Stimulated activated memory B cell treated with anti-CD40 and anti-IgM and Interleukin-4, amounts not matched to agents 10 μg/mL and 1 μg/mL and 100 μg/mL, for 72 hours (primary cell): ENCODE measurements at places on chromosomes 1 and 21.

- no peak for ATAC-seq
These were observed 7.9 kb downstream of the CSTB start for GRCh38 chr21:43767984-43768867.

GRCh38 chr1:47901001-47901575 is 96.1 kb downstream of the TRABD2B start:
- ATAC-seq, result no peak

DNA sequence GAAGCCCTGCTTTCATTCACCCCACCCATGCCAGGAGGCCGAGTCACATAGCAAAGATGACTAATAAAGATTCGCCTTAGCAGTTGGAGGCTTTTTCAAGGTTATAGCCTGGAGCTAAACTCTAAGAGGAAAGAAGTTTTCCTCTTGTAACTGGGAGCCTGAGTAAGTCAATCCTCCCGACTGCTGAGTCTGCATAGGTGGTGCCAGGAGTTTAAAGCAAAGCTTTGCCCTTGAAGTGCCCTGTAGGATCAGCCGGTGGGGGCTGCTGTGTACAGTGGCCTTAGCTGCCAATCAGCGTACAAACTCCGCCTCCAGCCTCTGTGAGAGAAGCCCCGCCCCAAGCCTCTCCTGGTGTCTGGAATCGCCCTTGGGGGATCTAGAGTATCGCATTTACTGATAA is 147.5 kb upstream of the SPATA6 start:
- ATAC-seq, result no peak

- ATAC-seq, result no peak
These were observed 7.6 kb upstream of the CDCP2 start for GRCh38 chr1:54160351-54160750.

DNA sequence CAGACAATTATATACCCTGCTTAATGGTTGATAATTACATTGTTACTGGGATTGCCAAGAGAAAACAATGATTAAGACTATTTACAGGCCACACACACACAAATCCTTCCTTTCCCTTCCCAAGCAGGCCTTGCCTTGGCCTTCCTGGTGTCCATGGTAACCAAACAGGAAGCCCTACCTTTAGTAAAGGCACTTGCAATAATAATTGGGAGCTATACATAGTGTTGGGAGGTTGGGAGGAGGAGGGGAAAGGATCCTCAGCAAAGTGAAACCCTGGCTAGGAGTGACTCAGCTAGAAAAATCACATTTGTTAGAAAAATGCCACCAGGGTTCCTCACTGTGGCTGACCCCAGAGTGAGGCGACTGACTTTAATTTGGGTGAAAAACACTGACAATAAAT is 122.3 kb upstream of the ADAR start:
- no peak for ATAC-seq

DNA sequence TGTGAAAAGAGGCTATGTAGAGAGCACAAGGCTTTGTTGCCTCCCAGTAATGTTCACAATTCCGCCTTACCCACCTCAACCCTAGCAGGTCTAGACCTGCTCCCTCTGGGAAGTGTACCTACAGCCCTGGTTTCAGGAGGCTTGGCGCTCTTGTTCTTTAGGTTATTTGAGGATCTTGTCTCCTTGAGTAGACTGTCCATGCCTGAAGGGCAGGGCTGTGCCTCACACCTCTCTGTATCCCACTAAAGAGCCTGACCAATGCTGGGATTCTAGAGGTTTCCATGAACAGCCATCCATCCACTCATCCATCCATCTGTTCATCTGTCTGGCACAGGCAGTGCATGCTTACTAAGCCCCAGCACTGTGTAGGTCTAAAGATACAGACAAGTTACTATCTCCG is 1.0 kb downstream of the RAB7B start:
- ATAC-seq, result no peak

DNA sequence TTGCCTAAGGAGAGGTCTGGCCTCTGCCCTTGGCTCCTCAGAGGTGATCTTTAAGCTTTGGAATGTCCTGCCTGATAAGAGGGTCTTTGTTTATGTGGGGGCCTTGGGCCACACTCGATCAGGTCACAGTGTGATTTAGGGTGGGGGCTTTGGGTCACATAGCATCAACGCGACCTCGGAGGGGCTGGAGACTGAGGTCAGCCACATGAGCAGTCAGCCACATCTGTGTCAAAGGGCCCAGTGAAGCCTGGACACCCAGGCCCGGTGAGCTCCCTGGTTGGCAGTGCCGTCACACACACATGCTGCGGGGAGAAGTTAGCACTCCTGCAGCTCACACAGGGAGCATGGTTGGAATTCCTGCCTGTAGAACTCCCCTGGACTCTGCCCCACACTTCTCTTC is 345.0 kb downstream of the NPHP4 start:
- ATAC-seq, result no peak

DNA sequence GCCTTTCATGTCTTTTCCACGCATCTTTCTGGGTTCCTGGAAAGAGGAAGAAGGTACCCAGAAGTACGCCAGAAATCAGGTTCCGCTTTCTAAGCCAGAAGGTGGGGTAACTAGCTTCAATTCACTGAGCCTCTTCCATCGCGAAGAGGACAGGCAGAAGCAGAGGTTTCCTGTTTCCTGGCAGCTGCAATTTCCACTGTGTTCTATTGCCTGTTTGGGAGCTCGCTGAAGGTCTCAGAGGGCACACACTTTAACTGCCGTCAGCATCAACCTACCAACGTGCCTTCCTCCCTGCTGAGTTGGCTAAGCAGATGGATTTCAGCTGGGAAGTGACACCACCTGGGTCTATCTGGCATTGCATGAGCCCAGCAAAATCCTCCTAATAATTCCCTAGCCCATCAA is 10.0 kb downstream of the NCF2 start:
- ATAC-seq, result peak; percentile 86

DNA sequence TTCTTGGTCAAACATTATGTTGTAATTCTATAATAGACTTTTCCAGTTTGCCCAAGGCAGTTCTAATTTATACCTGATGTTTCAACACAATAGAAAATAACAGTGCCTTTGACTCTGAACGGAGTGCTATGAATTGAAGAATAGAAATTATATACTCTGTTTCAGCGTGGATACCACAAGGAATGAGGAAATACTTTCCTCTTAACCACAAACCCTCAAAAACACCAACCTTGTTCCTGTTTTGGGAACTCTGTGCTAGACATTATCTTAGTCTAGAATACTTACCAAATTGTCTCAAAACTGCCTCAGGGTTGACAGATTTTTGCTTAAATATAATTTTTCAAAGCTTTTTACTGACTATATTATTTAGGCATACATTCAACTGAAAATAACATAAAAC is 1629.3 kb downstream of the MRPL39 start:
- no peak for ATAC-seq

- no peak for ATAC-seq
These were observed 374.9 kb upstream of the CAMK1G start for GRCh38 chr1:209208648-209209047.

- ATAC-seq, result peak; percentile 80
These were observed 26.8 kb downstream of the TMEM201 start for GRCh38 chr1:9615316-9616063.

GRCh38 chr1:48803474-48803873 is 26.8 kb upstream of the BEND5 start:
- ATAC-seq, result no peak

- no peak for ATAC-seq
These were observed 27.0 kb upstream of the SDHB start for GRCh38 chr1:17080880-17081279.

DNA sequence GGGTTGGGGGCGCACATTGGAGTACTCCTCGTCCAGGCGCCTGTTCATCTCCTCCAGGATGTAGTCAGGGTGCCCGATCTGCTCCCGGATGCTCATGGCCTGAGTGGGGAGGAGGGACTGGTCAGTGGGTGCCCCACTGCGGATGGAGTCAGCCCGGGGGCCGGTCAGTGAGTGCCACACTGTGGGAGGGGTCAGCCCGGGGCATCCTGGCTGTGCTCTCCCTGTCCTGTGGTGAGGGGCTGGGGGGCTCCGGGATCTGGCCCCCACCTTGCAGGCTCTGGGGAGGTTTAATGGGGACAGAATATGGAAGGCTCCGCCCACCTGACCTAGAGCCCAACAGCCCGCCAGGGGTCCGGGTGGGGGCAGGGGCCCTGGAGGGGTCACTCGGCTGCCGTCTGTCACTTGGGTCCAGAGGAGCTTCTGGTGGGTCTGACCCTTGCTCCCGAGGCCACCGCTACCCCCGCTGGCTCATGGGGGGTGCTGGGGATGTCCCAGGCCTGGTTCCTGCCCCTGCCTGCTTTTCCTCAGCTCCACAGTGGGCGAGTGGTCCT is 8.8 kb downstream of the PRXL2B start:
- no peak for ATAC-seq

DNA sequence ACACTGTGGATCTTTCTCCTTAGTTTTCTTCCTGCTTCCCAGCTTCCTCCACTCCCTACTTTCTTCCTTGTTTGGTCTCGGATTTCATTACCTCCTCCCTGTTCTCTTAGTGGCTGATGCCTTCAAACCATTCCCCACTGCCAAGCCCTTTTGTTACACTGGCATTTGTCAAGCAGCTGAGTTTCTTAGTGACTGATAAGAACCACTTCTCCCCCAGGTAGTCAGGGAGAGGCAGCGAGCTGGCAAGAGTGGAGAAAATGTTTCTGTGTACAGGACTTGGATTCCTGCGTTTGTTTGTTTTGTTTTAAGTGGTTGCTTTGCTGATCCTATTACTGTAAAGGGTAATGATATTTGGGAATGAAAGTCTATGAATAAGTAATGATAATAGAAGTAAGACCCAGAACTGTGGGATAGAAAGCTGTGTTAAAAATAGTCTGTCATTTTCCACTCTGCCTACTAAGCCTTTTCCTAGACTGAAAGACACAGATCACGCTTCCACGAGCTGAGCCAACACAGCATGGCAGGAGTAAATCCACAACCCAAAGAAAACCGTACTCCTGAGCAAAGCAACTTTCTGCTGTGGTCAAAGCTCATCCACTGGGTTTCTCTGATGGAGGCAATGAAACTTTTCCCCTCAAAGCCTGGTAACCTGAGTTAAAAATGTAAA is 10.1 kb upstream of the SERTAD4 start:
- no peak for ATAC-seq

- no peak for ATAC-seq
These were observed 540.1 kb upstream of the RGS18 start for GRCh38 chr1:191618181-191618580.

DNA sequence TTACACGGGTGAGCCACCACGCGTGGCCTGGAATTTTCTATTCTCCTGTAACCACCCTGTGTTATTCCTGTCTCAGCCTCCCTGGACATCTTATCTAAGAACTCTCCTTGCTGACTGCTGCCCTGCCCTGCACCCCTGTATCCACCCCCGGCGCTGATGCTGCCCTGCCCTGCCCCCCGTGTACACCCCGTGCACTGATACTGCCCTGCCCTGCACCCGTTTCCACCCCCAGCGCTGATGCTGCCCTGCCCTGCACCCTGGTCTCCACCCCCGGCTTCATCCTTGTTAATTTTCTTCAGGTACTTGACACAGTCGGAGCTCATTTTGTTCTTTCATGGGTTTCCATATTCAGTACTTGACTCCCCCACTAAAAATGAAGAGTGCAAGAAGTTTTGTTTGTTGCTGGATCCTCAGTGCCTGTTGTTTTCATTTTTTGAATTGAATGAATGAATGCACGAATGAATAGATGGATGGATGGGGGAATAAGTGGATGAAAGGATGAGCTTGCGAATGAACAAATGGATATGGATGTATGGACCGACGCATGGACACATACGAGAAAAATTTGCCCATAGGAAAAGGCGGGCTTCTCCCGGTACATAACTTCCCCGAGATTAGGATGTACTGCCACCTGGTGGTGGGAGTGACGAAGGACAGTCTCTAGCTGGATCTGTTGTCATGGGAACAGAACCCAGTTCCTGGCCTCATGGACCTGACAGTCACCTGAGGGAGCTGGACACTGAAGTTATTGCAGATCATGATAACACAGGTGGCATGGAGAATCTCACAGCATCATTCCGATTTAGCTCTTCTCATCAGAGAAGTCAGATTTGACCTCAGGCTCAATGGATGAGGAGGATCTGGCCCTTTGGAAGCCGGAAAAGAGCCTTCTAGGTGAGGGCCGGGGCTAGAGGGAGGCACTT is 14.9 kb downstream of the AADACL4 start:
- peak; percentile 63 for ATAC-seq
